ENCODE measurements at places on chromosomes 7 and 10.
A peak's percentile ranks its signal among the peaks of the same experiment; 100 is the strongest.

- no peak for DNase-seq
Measured at GRCh38 chr7:93860261-93860660, 30.3 kb downstream of the TFPI2 start.

GRCh38 chr7:80804589-80804988, 114.3 kb downstream of the SEMA3C start:
- no peak for DNase-seq

DNA sequence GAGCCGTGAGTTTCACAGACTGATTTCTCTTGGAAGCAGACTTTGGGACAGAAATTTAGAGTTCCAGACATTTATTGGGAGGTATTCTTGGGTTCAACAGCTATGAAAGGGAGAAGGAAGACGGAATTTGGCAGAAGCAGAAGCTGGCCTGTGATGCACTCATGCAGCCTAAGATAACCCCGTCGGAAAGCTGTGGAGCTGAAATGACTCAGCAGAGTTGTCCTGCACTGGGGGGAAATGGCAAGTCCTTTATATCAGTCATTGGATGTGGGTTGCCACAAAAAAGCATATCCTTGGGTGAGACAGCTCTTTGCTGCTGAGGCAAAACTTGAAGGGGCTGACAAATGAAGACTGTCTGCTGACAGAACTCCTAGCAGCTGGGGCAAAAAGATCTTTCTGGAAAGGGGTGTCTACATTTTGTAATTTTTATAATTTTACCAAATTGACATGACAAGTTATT, 11.5 kb upstream of the MICU1 start:
- peak; percentile 59 for DNase-seq

DNA sequence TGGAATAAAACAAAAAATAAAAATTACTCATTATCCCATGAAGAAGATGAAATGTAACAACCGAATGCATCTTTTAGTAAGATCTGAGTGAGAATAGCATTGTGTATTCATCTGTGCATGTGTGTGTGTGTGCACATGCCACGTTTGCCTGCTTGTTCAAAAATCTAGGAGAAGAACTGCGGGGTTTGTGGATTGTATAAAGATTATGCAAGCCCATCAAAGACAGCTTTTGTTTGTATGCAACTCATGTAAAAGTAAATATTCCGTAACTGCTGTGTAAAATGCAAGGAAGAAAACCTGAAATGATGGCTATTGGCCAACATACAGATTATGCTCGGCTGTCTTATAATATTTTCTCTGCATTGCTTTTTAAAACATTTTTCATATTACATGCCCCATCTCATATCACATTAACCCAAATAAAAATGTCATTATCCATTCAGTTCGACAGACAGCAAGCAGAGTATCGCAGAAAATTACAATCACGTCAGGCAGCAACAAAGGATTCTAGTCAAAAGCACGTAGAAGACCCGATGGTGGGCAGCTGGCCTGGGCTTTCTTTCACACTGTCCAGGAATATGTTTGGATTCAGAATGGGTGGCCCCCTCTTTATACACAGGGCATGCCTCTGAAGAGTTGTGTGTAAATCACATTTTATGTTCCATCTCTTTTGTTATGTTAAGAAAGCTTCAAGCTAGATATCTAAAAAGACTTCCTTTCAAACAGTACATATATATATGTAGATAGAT, 114.0 kb downstream of the PARP12 start:
- DNase-seq, result no peak

DNA sequence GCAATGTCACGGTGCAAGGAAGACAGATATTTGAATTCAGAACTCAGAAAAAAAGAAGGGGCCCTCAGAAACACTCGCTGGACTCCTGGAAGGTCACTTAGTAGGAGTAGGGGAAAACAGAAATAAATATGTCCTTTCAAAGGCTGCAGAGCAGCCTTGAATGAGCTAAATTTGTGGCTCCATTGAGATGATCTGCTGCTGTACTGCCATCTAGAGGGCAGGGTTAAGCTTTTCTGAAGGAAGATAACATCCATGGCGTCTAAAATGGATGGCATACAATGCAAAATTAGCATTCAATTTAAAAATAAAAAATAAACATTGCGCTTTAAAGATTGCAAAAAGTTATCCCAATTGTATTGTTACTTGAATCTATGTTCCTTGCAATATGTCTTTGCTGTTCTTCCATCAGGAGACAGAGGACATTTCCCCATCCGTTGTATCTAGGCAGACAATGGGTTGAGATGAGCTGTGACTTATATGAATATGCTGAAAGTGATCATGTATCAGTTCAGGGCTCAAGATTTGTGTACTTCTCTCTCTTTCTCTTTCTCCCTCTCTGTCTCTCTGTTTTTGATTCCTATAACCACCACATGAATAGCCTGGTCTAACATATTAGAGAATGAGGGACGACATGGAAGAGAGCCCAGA, 642.2 kb downstream of the SH2D4B start:
- no peak for DNase-seq

- DNase-seq, result no peak
Measured at GRCh38 chr7:77326131-77326530, 90.0 kb downstream of the GSAP start.

DNA sequence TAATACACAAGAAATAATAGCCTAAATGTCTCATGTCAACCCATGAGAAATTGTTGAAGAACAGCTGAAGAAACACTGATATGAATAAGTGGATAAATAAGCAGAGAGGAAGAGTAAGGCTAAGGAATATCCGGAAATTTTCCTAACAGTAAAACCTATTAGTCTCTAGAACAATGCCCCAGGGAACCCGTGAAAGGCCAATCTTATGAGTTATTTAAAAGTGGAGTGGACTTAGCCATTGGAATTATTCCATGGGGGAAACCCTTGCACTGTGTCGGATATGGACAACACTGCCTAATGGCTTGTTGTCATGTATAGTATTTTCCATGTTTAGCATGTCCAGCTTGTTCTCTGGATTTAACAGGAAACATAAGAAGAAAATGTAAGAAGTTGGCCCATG, 217.2 kb upstream of the PLXNA4 start:
- DNase-seq, result no peak

DNA sequence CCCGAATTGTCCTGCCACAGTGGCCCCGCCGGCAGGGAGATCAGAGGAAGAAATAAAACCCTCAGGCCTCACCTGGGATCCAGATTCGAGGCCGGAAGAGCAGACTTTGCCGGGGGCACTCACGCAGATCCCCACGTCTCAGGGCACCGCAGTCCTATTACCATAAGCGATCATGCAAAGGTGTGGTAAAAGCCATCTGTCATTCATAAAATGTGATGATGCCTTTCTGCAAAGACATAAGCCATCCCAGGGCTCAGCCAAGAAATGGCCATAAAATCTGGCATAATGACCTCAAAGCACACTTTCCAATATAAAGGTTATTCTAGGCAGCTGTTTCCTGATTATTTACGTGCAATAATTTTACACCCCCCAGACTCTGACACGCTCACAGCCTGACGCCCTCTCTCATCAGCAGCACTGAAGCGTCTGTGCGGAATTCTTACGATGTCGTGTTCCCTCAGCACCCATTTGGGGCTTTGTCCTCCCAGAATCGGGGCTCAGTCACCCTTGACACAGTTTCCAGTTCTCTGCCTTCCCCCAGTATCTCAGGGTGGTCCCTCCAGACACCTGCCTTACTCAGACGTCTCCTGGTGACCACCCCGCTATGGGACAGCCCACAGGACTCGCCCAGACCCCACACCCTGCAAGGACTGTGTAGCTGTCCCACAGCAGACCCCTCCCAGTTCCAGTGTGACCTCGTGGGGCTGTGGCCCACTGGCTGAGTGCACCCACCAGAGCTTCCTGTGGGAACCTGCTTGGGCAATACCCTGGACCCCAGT, 74.3 kb upstream of the FAM20C start:
- DNase-seq, result no peak

GRCh38 chr10:29508554-29509244, 126.1 kb downstream of the SVIL start:
- no peak for DNase-seq

GRCh38 chr10:132111871-132112341, 46.2 kb downstream of the JAKMIP3 start:
- peak; percentile 17 for DNase-seq

GRCh38 chr7:84021292-84021908, 173.2 kb downstream of the SEMA3A start:
- no peak for DNase-seq

- DNase-seq, result no peak
Measured at GRCh38 chr10:97380516-97380915, 20.6 kb downstream of the RRP12 start.

- no peak for DNase-seq
Measured at GRCh38 chr10:62073429-62073828, 171.9 kb downstream of the ARID5B start.

- no peak for DNase-seq
Measured at GRCh38 chr7:92973293-92973731, 136.9 kb upstream of the CDK6 start.

GRCh38 chr7:72754312-72754711, 73.7 kb downstream of the TYW1B start:
- no peak for DNase-seq

DNA sequence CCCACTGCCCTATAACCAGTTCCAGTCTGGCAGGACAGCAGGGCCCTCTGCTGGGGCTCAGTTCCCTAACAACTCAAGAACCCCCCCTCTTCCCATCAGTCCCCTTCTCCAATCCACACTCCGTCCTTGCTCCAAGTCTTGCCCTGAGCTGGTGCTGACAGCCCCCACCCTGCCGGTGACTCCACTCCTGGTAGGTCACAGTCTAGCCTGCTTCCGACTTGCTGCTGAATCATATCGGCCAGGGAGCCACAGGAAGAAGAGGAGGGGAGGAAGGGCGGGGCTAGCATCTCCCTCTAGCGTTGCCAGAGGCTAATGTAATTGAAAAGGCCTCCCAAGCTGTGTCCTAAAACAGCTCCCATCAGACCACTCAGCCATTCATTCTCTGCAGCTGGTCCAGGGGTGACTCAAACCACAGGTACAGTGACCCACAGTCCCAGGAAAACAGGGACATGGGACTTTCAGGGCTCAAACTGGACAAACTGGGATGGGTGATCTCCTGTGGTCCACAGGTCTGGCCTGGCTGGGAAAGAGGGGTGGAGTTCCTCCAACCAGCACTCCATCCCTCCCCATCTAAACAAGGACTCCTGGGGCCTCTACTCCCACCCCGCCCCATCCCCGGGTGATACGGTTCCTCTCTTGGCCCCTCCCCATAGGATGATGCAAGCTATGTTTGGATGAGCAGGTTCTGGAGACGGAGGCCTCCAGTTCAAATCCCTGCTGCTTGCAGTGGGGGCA, 158.8 kb downstream of the SH3PXD2A start:
- DNase-seq, result peak; percentile 88

DNA sequence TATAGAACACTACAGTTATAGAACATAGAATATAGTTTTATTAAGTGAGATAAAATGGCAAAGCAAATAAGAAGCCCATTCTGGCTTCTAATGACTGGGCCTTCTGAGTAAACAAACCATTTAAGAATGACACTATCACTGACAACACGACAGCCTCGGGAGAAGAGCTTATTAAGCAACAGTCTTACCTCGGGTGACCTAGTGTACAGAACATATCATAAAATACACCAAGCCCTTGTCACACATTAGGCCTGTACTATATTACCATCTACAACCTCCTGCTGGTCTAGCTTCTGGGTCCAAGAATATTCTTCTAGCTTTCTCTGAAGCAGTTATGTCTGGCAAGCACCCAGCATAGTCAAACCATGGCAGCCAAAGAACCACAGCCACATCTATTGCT, 32.0 kb downstream of the CCDC186 start:
- no peak for DNase-seq

- DNase-seq, result no peak
Measured at GRCh38 chr10:113867904-113868303, 13.4 kb downstream of the NHLRC2 start.

GRCh38 chr10:97575127-97575668, 2.6 kb downstream of the ANKRD2 start:
- no peak for DNase-seq

- no peak for DNase-seq
Measured at GRCh38 chr10:100524638-100525037, 5.0 kb upstream of the SEC31B start.

DNA sequence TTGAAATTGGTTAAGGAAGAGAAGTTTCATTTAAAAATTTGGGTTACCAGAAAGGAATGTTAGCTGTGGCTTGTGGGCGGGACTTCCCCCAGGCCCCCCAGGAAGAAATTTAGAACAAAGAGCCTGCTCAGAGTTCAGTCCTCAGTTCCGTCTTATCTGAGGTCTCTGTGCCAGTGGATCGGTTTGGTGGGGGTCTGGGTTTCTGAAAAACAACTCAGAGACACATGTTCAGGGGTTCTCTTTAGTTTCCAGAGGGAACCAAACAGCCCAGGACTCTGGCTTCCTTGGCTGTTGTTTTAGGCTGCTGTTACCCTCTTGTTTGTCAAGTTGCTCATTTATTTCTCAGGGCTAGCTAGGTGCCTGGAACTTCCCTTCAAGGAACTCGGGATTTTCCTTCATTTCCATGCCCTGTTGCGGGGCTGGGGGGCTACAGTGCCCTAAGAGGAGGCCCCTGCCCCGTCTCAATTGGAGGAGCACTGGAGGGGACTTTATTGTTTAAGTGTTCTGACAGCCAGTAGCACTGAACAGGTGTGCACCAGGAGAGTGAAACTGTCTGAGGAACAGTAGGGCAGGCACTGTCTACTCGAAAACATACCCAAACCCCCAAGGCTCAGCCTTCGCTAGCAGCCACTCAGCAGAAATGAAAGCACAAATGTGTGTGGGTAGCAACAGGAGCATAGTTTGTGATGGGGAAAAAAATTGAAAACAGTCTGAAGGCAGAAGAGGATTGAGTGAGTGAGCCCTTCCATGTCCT, 59.9 kb downstream of the ALOX5 start:
- DNase-seq, result no peak

GRCh38 chr10:85008488-85009184, 680.2 kb downstream of the CCSER2 start:
- DNase-seq, result no peak

DNA sequence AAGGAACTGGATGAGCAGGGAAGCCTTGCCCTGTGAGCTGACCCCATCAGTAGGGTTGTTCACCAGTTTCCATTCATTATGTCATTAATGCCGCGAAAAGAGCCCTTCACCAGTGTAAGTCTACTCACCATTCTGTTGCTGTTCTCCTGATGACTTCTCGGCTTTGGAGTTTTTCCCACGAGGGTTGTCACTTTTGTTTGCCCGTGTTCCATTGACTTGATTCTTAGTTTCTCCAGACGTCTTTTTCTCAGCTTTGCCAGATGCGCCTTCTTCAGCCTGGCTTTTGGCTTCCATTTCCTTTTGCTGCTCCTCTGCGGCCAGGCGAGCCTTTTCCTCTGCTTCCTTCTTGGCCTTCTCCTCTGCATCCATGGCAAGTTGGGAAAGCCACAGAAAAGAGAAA, 128.8 kb downstream of the PPP1R17 start:
- DNase-seq, result no peak

DNA sequence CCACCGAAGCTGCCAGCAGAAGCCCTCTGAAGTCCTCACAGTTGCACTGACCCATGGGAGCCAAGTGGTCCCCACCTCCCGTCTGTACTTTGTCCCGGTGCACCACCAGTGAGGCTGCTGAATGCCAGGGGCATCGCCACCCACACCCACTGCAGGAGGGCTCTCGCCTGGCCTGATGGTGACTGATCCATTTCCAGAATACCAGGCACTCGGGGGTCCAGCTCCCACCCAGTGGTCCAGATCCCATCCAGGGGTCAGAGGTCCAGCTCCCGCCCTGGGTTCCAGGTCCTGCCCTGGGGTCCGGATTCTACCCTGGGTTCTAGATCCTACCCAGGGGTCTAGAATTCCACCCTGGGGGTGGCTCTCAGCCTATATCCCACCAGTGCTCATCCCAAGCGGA, 9.1 kb upstream of the JAKMIP3 start:
- no peak for DNase-seq
